ENCODE measurements at places on chromosomes 7 and 10.

GRCh38 chr7:47488969-47489342 is 93.0 kb downstream of the TNS3 start:
- no peak for DNase-seq

DNA sequence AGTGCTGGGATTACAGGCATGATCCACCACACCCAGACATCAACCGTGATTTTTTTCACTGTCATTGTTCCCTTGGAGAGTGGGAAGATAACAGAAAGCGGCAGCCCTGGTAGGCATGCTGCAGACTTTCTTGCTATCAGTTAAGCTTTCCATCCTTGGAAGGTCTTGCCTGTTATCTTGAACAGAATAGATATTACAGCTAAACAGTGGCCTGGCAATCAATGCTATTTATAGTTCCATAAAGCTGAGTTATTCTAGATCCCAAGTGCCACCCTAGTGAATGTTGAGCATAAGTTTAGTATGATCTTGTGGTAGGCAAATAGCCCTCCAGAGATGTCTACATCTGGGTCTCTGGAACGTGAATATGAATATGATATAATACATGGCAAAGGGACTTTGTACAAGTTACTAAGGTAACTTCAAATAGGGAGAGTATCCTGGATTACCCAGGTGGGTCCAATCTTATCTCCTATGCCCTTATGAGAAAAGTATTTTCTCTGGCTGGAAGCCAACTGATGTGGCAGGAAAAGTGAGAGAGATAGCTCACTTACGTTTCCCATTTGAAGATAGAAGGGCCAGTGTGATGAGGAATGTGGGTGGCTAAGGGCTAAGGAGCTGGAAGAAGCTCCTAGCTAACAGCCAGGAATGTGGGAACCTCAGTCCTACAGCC is 609.1 kb upstream of the IGFBP3 start:
- no peak for DNase-seq

- DNase-seq: peak; percentile 93
Observed at GRCh38 chr10:12195603-12196506, at the start of the genes CDC123 and NUDT5. TSS of gene CDC123 (plus strand) at chr10:12196188. CDS start at chr10:12196246, 58 bp downstream. TSS of gene NUDT5 (minus strand) at chr10:12195891. CDS start at chr10:12186291, 9,600 bp downstream.

DNA sequence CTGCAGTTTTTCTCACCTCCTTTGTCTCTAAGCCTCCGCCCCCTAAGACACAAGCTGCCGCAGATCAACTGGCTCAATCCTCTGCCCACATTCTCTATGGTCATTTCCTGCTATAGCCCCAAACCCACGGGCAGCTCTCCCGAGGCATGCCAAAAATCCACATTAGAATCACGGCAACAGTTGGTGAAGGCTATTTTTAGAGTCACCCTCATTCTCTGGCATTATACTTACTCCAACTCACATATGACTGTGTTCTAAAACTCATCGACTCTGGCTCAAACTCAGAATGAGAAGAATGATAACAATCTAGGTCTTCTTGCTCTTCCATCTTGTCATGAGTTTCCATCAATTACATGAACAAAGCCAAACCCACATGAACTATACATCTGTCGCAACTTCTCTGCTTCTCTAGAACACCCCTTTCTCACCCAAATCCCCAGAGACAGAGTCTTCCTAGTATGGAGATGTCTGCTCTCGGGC is 10.9 kb upstream of the KIAA1549 start:
- no peak for DNase-seq

- no peak for DNase-seq
Observed at GRCh38 chr7:28276298-28276697, 95.7 kb upstream of the JAZF1 start.

GRCh38 chr10:101222683-101223273 is 6.5 kb downstream of the LBX1 start:
- DNase-seq: no peak

GRCh38 chr7:11328309-11328708 is 354.6 kb downstream of the PHF14 start:
- no peak for DNase-seq

DNA sequence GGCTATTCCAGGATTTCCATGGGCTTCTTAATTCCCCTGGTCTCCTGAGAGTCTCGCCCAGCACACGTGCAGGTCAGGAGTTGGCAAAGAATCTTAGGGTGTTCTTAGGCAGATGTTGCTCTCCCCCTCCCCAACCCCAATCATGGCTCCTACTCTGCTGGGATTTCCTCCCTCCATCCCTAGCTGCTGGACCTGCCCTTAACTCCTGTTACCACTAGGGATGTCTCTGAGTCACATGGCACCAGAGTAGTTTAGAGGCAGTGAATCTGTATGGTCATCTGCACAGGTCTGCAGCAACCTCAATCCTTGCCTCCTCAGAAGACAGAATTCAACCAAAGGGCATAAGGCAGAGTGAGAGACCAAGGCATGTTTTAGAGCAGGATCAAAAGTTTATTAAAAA is 51.8 kb upstream of the CHST3 start:
- DNase-seq: no peak
